Panc1 (cell line): ENCODE measurements at places on chromosomes 2 and 18. TPM values are rescaled to one million over a fixed set of nuclear protein-coding genes. Genes with fewer than 3 reads are reported as not detected.

Gene FAM237A
- not detected for total RNA-seq

Gene REG1B
- total RNA-seq = 2.0 TPM

Gene SPEG
- total RNA-seq = 3.4 TPM

Gene CCDC74A
- 29.9 TPM for total RNA-seq

Gene M1AP
- total RNA-seq = not detected

Gene HOXD3
- total RNA-seq = 1.8 TPM

Gene LIMS2
- 8.9 TPM for total RNA-seq

Gene IL18RAP
- total RNA-seq = not detected

Gene AKAIN1
- total RNA-seq = not detected

Gene STAT1
- 73.4 TPM for total RNA-seq

DNA sequence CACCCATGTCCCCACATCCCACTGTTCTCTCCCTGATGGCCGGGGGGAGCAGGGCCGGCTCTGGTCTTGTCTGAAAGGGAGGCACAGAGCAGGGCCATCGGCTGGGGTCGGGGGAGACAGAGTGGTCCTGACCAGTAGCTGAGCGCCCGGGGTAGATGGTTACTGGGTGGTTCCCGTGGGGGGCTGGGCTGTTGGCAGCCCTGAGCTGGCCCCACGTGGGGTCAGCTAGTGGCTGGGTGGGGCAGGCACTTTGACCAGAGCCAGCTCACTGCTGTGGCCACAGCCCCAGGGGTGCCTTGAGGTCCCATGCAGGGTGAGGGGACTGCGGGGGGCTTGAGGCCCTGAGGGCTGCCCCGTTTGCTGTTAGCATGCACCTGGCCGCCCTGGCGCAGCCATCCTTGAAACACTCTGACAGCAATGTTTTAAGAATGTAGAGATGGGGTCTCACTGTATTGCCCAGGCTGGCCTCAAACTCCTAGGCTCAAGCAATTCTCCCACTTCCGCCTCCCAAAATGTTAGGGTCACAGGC is 12.3 kb upstream of the NEU4 start:
- no peak for DNase-seq

DNA sequence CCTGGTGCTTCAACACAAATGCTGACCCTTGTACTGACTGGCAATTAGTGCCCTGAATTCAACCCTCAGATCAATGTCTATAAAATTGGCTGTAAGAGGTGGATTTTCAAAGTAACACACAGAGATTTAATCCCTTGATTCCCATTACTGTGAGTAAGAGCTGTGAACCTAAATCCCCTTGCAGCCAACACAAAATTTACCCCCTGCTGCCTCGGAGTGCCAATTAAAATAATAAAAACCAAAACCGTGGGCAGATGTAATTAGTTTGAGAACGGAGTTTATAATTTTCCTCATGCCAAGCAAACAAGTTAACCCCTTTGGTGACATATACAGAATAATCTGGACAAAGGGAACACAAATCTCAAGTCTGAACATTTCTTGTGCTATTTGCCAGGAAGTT is 55.8 kb upstream of the REV1 start:
- DNase-seq = no peak

DNA sequence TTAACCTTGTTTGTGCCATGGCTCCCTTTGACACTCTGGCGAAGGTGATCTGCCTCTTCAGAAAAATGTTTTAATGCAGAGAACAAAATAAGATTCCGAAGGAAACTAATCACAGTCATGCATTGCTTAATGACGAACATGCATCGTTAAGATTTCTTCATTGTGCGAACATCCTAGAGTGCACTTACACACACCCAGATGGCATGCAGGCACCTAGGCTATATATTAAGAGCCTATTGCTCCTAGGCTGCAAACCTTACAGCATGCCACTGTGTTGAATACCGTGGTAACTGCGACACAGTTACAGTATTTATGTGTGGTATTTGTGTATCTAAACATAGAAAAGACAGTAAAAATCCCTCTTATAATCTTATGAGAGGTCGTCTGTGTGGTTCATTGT is 8.3 kb downstream of the ASAP2 start:
- DNase-seq = no peak

GRCh38 chr2:19114754-19115231 is 243.6 kb downstream of the OSR1 start:
- no peak for DNase-seq

- no peak for DNase-seq
Observed at GRCh38 chr2:134108113-134108512, 145.8 kb upstream of the MGAT5 start.

- DNase-seq = no peak
Observed at GRCh38 chr2:238949710-238950345, 101.9 kb downstream of the TWIST2 start.

DNA sequence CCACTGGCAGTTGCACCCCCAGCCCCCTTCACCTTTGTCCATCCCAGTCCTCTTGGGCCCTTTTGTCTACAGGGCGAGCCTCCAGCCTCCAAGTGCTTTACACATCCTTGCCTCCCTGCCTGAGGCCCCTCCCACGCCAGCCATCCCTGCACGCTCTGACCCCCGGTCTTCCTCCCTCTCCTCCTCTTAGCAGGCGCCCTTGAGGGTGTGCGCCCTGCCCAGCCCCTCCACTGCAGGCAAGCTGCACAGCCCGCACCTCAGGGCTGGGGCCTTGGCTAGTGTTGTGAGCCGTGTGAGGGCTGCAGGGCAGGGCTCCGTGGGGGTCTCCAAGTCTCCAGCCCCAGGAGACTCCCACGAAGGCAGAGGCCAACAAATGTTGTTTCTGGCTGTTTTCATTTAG is 6.9 kb downstream of the BOK start:
- DNase-seq = no peak

GRCh38 chr18:75089748-75090327 is 119.1 kb downstream of the PTGR3 start:
- DNase-seq = no peak

- no peak for DNase-seq
Observed at GRCh38 chr2:126656431-126657147, 631 bp downstream of the GYPC start.

- peak; percentile 8 for DNase-seq
Observed at GRCh38 chr2:232781765-232782164, 5.4 kb upstream of the KCNJ13 start.

DNA sequence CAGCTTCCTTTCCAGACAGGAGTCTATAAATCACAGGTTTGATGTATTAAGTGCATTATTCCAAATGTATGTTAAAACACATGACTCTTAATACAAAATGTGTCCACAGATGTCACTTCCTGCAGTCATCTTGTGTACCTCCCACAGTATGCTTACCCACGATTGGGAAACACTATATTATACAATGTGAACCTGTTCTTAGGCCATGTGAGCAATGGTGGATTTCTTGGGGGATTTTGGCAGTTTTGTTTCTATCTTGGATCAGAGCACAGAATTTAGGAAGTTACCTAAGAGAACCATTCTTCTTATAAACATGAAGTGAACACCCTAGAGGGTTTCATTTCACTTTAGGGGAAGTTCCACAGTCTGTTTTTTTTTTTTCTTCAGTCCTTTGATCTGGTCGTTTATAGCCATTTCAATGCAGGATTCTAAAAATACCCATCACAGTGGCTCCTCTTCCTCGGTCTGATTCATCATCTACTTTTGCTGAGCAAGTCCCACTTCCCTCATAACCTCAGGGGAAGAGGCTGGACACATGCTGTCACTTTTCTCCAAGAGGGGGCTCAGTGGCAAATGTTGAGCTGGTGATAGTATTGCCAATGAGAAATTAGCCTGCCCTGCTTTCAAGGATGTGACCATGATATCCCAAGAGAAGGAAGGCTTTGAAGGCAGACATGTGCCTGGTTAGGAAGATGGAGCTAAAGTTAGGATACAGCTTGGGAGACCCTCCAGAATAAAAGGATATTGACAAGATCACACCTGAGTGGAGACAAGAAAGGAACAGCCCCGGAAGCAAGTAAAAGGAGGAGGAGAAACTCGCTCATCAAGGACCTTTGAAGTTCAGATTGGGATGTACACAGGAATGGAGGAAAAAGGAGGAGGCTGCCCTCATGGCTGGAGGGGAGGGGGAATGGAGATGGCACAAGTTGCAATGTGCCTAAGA is 22.6 kb downstream of the PLEK start:
- no peak for DNase-seq

DNA sequence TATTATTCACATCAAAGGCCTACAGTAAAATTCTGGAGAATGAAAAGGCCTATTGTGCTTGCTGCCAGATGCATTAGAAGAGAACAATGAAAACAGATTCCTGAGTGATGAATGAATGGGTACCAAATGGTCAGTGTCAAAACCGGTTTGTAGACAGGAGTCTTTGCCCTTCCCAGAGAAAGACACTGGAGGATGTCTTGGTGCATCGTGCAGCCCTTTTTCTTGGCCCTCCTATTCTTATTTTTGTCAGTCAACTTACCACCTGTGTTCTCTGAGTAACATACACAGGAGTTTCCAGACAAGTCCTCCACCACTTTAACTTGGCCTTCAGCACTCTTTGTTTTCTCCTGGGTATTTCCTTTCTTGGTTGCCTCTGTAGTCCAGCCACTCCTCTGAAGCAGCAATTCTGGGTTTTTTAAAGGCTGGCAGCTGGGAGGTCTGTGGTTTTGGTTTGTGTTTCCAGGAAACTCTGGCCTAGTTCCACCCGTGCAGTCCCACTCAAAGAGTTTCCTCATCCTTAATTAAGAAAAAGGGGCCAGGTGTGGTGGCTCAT is 29.4 kb downstream of the PSTPIP2 start:
- DNase-seq = no peak

DNA sequence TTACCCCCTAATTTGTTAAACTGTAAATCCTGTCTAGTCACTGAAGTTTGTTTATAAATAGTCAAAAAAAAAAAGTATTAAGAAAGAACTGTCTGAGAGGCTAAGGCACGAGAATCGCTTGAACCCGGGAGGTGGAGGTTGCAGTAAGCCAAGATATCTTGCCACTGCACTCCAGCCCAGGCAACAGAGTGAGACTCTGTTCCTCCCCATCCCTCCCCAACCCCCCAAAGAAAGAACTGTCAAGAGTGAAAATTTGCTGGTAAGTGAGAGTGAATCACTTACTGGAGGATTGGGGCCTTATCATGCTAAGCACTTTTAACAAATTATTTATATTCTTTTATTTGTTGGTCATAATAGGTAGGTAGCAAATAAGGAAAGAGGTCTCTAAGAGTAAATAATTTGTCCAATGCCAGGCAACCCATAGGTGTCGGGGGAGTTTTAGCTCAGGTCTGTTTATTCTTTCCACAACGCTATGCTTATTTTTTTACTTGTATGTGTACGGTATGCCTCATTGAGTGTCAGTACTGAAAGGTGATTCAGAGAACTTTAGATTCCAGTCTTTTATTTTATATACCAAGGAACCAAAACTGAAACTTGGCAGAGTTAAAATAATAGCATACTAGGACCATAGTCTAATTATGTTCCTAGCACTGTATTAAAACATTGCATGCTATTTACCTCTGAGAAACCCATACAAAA is 2.5 kb downstream of the TAF4B start:
- DNase-seq = no peak

DNA sequence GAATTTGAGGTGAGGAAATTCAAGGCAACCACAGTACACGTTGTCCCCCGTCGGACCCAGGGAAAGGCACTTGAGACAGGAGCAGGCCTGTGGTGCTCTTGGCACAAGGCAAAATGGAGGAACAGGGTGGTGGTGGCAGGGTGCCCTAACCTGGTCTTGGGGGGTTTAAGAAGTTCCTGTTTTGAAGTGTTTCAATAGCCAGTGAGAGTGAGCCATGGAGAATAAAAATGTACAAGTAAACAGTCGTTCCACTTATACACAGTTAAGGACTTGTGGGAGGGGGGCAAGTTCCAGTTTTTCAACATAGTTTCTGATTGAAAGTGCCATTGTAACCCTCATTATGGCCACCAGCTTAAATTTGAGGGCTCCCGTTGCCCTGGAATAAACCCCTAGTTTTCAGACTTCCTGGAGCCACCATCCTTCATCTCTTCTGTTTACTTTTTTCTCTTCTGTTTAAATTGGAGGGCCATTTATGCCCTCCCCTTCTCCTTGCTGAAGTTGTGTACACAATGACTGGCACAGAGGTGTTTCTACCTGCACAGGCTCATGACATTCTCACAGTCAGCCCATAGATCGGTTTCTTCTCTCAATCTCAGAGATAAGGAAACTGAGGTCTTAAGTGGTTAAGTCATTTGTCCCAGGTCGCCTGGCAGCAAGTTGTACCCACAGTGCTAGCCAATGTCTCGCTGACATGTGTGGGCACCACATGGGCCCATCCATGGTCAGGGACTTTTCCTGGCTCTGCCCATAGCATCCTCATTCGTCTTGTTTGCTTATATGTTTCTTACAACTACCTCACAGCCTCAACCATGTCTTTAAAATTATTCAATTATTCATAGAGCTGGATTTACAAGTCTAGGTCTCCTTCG is 66.0 kb upstream of the ST3GAL5 start:
- DNase-seq = no peak

GRCh38 chr2:74596584-74596983 is 42.1 kb downstream of the DOK1 start:
- no peak for DNase-seq

DNA sequence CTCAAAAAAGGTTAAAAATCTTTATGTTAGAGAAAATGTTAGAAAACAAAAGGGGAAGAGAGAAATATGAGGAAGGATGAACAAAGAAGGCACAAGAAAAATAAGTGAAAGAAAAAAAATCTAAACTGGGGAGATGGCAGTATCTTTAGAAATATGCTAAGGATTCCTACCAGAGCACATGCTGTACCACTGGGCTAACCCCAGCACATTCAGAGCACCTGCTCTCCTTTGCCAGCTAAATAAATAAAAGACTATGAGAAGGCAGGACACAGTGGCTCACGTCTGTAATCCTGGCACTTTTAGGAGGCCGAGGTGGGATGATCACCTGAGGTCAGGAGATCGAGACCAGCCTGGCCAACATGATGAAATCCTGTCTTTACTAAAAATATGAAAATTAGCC is 92.2 kb upstream of the CDKL4 start:
- DNase-seq = no peak

DNA sequence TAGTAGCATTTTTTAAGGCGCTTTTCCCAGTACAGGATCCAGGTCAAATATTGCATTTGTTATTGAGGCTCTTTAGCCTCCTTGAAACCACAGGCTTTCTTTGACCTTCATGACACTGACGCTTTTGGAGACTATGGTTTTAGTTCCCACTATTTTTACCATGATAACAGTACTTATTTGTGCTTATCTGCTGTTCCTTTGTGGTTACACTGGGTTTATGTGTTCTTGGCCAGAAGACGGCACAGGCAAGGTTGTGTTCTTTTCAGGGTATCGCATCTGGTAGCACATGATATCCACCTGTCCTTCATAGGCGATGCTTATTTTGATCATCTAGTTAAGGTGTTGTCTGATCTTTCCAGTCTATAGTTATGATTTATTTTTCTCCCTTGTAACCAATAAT is 16.8 kb upstream of the MBOAT2 start:
- DNase-seq = no peak

GRCh38 chr2:98809878-98810587 is 79.1 kb upstream of the MGAT4A start:
- no peak for DNase-seq

DNA sequence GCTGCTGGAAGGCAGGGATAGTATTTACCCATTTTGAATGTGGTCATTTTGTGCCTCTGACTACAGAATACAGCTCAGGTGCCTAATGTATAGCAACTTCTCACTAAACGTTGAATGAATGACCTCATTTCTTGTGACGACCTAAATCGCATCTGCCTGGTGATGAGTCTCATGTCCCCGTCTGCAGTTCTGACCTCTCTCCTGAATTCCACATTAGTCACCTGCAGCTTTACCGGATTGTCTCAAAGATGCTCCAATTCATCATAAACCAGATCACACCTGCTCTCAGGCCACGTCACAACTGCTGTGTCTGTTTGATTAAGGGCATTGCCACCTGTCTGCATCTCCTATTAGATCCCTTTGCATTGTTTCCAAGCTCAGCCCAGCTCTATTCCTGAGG is 133.6 kb upstream of the MYT1L start:
- no peak for DNase-seq
